ENCODE measurements at places on chromosomes 13 and 19.

- no peak for DNase-seq
Observed at GRCh38 chr19:54299126-54299498, 13.9 kb downstream of the LILRA5 start.

DNA sequence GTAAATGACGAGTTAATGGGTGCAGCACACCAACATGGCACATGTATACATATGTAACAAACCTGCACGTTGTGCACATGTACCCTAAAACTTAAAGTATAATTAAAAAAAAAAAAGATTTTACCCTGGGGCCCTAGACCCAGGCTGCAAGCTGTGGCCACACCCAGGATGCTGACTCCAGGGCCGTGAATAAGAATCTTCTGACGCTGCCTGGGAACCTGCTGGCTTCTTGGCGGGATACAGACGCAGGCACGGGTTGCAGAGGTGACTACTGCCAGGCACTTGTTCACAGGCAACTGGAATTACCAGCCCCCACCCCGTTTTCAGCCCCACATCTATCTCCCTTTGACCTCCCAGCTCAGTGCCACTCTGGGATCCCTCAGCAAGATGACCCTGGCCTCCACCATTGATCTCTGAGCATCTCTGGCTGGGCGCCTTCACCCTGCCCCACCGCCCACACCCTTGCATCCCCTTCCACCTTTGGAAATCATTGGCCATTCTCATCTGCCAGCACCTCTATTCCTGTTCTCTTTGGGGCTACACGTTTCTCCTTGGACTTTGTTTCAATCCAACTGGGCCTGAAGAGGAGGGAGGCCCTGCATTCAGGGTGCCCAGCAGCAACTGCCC, 21.1 kb upstream of the CFAP97D2 start:
- DNase-seq = no peak

GRCh38 chr13:40613192-40613818, 53.1 kb downstream of the FOXO1 start:
- peak; percentile 60 for DNase-seq

DNA sequence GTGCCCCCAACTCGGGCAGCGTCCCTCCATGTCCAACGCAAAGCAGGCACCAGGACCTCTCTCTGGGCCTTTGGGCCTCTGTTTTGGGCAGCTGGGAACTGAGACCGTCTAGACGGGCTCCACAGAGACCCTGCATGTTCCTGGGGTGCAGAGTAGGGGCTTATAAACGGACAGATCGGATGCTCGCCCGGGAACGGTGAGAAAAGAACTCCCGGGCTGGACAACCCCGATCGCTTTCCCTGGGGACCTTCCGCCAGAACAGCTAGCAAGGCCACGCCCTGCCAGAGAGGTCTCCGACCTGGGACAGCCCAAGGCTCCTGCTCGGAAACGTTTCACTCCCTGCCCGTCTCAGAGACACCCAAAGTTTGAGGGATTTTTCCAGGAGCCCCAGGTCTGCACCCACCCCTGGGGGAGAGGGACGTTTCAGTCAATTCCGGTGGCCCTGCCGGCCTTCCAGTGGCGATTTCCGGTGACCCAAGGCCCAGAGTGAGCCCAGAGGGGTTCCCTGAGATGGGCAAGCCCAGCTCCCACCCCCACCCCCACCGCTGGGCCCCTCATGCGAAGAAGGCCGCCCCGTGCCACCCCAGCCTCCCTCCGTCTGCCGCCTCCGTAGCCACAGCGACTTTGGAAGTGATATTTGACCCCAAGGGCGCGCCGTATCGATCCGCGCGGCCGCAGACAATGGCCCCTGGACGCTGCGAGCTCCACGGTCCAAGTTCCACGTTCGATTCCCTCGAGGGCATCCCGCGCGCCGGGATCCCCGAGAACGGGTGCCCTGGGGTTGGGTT, 1.7 kb downstream of the NR2F6 start:
- no peak for DNase-seq

- DNase-seq = no peak
Observed at GRCh38 chr13:46182491-46182877, 507 bp upstream of the LCP1 start.

- no peak for DNase-seq
Observed at GRCh38 chr13:31949486-31949885, 82.1 kb upstream of the FRY start.

DNA sequence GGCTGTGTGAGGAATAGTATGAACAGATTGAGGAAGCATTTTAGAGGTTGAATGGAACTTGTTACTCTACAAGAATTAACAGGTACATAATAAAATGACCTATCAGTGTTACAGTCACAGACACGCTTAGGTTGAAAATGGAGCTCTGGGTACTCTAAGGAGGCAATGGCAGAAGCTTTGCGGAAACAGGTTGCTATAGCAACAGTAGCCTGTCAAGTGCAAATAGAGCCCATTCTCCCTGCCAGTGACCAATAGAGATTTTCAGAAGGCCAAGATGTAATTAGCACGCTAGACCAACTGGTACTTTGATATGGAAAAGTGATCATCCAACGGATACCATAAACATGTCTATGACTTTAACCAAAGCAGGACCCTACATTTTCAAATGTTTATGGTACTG, 148.5 kb upstream of the FREM2 start:
- DNase-seq = no peak

- DNase-seq = peak; percentile 19
Observed at GRCh38 chr19:4597278-4597974, 37.9 kb upstream of the SEMA6B start.

DNA sequence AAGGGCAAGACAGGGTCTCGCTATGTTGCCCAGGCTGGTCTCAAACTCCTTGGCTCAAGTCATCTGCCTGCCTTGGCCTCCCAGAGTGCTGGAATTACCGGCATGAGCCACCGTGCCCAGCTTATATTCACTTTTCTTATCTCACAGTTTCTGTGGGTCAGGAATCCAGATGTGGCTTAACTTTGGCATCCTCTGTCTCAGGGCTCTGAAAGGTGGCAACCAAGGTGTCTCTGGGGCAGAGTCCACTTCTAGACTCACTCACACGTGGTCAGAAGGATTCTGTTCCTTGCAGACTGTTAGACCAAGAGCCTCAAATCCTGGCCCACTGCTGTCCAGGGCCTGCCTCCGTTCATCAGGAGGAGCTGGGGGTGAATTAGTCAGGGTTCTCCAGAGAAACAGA, 7.6 kb upstream of the LMNB2 start:
- no peak for DNase-seq

- DNase-seq = no peak
Observed at GRCh38 chr19:5036698-5037563, 68.0 kb downstream of the KDM4B start.

Data from activated CD4-positive, alpha-beta T cell treated with anti-CD3 and anti-CD28 coated beads, Interleukin-2, amount 50 U/mL, for 48 hours (primary cell).